ENCODE measurements at places on chromosomes 16 and 17.

DNA sequence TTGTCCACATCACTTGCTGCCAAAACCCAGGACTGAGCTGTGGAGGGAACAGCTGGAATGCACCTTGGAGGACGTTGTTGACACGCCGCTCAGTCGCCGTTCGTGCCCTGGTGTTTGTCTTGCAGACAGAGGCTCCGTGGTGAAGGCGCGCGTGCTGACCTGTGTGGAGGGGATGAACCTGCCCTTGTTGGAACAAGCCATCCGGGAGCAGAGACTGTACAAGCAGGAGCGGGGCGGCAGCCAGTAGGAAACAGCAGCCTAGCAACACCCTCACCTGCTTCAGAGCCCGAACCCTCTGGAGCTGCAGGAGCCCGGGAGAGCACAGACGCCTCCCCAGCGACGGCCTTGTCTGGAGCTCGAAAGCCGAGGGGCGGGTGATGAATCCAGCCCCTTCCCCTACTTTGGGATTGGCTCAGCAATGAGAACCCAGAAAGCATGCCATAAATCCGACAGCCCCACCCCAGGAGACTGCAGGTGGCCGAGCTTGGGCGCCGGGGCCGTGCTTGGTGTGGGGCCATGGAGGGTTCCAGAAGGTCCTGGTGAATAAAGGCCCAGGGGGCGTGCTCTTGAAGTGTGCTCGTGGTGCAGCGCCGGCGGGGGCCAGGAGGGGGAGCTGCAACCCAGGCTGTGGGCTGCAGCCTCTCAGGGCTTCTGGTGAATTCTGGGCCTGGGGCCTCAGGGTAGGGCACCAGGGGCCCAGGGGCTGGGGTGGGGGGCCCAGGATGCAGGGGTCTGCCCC, 470 bp upstream of the CDK3 start:
- H3K27me3 ChIP-seq = no peaks in the 10 kb centered on the region
- H3K36me3 ChIP-seq = peaks cover 6% of the 10 kb centered on the region
- H3K4me3 ChIP-seq = no peak overlapping the region
- no peak overlapping the region for H3K27ac ChIP-seq
- peak; percentile 51 for DNase-seq

GRCh38 chr17:78040440-78041385, 82.2 kb downstream of the TNRC6C start:
- no peak overlapping the region for H3K27ac ChIP-seq
- H3K4me3 ChIP-seq = no peak overlapping the region
- H3K36me3 ChIP-seq = peaks cover 31% of the 10 kb centered on the region

DNA sequence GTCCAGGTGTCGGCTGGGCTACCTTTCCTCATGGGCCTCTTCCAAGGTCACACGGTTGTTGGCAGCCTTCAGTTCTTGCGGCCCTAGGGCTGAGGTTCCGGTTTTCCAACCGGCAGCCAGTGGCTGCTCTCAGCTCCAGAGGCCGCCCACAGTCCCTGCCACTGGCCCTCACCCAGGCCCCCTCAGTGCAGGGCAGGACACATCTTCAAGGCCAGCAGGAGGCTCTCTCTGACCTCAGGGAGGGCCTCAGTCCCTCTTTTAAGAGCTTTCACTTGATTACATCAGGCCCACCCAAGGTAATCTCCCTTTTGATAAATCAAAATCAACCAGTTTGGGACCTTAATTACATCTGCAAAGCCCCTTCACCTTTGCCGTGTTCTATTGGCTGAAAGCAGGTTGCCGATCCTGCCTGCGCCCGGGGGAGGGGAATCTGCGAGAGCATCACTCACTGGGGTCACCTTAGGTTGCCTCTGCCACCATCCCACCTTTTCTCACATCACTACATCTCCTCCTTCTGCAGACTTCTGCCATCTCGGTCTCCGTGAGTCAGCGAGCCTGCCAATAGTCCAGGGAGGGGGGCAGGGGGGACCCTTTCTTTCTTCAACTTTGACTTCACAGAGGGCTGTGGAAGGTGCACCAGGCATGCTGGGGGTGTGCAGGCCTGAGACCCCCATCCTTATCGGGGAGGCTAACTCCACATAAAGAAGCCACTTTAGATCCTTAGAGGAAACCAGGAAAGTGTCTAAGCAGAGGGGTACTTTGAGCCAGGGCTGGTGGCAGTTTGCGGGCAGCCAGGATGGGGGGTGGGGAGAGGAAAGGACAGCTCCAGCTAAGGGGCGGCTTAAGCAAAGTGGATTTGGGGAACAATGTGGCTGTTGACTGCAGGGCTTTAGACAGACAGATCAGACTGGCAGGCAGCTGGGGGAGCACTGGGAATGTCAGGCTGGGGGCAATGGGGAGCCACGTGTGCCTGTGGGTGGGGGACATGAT, 28.8 kb upstream of the NXPH3 start:
- peaks cover 36% of the 10 kb centered on the region for H3K27me3 ChIP-seq
- no peak for DNase-seq
- no peaks in the 10 kb centered on the region for H3K4me1 ChIP-seq
- peaks cover 2% of the 10 kb centered on the region for H3K36me3 ChIP-seq
- no peak overlapping the region for H3K27ac ChIP-seq

GRCh38 chr16:64092271-64092670, 1029.6 kb downstream of the CDH11 start:
- no peak overlapping the region for H3K27ac ChIP-seq
- no peaks in the 10 kb centered on the region for H3K27me3 ChIP-seq

DNA sequence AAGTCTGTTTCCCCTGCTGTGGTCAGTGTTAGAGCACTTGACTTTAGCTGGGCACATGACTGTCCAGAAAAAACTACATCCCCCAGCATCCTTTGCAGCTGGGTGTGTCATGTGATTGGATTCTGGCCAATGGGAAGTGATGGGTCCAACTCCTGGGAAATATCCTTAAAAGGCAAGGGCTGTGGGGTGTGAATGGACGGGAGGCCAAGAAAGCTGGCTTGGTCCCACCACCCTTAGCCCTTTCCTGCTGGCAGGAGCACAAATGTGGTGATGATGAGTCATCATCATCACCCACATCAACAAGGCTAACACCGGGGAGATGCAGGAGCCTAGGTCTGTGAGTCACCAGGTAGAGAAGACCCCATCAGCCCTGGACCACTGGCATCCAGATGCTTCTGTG, 341.7 kb downstream of the C16orf95 start:
- H3K27ac ChIP-seq = no peak overlapping the region
- H3K4me1 ChIP-seq = no peaks in the 10 kb centered on the region
- DNase-seq = no peak
- H3K27me3 ChIP-seq = peaks cover 11% of the 10 kb centered on the region
- H3K4me3 ChIP-seq = no peak overlapping the region

- DNase-seq = no peak
- peaks cover 66% of the 10 kb centered on the region for H3K27me3 ChIP-seq
- H3K36me3 ChIP-seq = peaks cover 5% of the 10 kb centered on the region
- H3K27ac ChIP-seq = no peak overlapping the region
- H3K4me3 ChIP-seq = no peak overlapping the region
Measured at GRCh38 chr17:38451030-38451839, 23.0 kb downstream of the ARHGAP23 start.

DNA sequence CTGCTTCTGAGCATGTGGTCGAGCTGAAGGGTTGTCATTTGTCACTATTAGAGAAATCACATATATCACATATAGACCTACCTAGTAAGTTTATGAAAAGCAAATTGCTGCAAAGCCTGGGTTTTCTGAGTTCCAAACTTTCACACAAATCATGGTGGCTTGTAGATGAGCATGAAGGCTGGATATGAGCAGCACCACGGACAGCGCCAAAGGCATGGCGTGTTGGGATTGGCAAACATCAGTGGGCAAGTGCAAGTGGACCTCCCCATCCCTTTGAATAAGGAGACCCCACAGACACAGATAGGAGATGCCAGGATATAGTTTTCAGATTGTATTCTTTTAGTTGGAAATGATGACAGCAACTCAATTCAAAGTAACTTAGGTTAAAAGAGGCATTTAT, 77.6 kb upstream of the CACNG3 start:
- no peak for DNase-seq
- no peak overlapping the region for H3K27ac ChIP-seq
- peaks cover 16% of the 10 kb centered on the region for H3K4me1 ChIP-seq
- H3K4me3 ChIP-seq = no peak overlapping the region

DNA sequence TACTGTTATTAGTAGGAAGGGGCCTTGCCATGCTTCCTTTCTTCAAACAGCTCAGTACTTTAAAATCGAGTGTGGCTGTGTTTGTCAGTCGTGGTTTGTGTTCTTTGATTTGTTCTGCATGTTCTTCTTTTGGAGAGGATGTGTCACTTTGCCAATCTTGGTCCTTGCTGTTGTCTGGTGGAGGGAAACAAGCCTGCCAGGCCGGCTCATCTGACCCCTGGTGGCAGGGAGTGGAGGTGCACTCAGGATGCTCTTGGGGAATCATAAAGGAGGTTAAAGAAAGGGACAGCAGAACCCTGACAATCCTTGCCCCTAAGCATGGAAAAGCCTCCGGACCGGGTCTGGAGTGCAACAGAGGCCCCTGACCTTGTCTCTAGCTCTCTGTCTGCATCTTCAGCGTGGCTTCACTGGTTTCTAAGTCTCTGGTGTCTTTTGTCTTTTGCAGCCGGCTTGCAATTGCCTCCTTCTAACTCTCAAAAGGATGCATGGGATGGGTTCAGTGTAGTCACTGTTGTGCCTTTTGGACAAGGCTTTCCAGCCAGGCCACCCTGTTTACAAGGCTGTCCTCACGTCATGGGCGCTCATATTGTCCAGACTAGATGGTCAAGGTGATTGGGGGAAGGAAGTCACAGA, 135.8 kb downstream of the WWOX start:
- no peak overlapping the region for H3K4me3 ChIP-seq
- DNase-seq = peak; percentile 40
- H3K36me3 ChIP-seq = peaks cover 1% of the 10 kb centered on the region
- peaks cover 6% of the 10 kb centered on the region for H3K4me1 ChIP-seq
- no peak overlapping the region for H3K27ac ChIP-seq

DNA sequence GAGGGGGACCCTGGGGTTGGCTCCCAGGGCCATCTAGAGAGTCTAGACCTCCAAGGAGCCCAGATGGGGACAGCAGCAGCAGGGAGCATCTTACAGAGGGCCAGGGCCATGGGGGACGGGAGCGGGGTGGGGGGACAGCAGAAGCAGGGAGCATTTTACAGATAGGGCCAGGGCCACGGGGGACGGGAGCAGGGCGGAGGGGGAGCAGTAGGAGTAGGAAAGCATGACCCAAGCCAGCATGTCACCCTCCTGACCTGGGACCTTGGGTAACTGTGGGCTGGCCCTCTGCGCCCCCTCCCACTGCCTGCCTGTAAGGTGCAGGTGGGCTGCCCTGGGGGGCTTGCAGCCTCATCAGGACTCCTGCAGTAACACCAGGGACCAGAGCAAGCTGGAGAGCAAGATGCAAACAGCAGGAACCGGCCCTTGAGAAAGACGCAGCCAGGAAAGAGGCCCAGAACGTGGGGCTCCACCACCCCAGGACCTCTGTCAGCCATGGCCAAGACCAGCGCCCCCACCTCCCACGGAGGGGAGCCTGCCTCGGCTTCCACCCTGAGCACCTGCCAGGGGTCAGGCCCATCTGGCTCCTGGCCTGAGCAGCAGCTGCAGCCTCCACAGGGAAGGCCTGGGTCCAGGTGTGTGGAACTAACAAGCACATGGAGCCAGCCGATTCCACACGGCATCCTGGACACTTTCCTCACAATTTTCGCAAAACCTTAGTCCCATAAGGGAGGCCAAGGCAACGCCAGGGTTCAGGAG, 2.4 kb downstream of the ZNF598 start:
- H3K36me3 ChIP-seq = peaks cover 10% of the 10 kb centered on the region
- H3K4me1 ChIP-seq = peaks cover 48% of the 10 kb centered on the region
- no peaks in the 10 kb centered on the region for H3K27me3 ChIP-seq
- DNase-seq = no peak
- peak overlapping the region; percentile 81 for H3K27ac ChIP-seq

- no peaks in the 10 kb centered on the region for H3K27me3 ChIP-seq
- H3K36me3 ChIP-seq = peaks cover 11% of the 10 kb centered on the region
- peaks cover 40% of the 10 kb centered on the region for H3K4me1 ChIP-seq
- H3K4me3 ChIP-seq = peak within 1 kb of the TSS; percentile 87
- peak within 1 kb of the TSS; percentile 93 for H3K27ac ChIP-seq
Measured at GRCh38 chr16:57802341-57803133, at the start of gene KIFC3. KIFC3 (minus strand) TSS chr16:57802491; CDS start chr16:57798243, 4,248 bp downstream.

DNA sequence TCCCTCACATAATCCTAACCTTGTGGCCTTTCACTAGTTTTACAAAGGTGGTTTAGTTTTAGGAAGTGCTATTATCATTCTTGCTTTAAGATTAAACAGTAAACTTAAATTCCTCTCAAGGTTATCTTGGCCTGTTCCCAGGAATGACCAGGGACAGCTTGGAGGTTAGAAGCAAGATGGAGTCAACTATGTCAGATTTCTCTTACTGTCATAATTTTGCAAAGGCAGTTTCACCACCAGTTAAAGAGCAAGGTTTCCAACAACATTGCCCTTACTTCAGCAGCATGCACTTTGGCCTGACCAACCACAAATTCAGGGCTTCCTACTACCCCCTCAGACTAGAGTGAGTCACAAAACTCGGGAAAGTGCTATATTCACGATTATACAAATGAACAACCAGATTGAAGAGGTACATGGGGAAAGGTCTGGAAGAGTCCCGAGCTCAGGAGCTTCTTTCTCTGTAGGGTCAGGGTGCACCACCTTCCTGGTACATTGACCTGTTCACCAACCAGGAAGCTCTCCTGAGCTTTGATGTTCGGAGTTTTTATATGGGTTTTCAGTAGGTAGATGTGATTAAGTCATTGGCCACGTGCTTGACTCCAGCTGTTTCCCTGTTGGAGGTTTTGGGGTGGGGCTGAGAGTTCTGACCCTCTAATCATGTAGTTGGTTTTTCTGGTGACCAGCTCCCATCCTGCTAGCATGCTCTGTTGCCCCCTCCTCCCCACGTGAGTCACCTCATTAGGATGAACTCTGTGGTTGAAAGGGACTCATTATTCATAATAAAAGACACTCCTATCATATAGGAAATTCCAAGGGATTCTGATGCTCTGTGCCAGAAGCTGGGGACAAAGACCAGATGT, 19.4 kb downstream of the RHOT1 start:
- peaks cover 6% of the 10 kb centered on the region for H3K36me3 ChIP-seq
- H3K27ac ChIP-seq = no peak overlapping the region
- no peak overlapping the region for H3K4me3 ChIP-seq
- no peak for DNase-seq
- H3K4me1 ChIP-seq = peaks cover 6% of the 10 kb centered on the region
- no peaks in the 10 kb centered on the region for H3K27me3 ChIP-seq

- no peak for DNase-seq
- H3K36me3 ChIP-seq = no peaks in the 10 kb centered on the region
- H3K27ac ChIP-seq = no peak overlapping the region
- no peak overlapping the region for H3K4me3 ChIP-seq
- H3K4me1 ChIP-seq = no peaks in the 10 kb centered on the region
- no peaks in the 10 kb centered on the region for H3K27me3 ChIP-seq
Measured at GRCh38 chr16:55107851-55108250, 177.2 kb downstream of the IRX5 start.

DNA sequence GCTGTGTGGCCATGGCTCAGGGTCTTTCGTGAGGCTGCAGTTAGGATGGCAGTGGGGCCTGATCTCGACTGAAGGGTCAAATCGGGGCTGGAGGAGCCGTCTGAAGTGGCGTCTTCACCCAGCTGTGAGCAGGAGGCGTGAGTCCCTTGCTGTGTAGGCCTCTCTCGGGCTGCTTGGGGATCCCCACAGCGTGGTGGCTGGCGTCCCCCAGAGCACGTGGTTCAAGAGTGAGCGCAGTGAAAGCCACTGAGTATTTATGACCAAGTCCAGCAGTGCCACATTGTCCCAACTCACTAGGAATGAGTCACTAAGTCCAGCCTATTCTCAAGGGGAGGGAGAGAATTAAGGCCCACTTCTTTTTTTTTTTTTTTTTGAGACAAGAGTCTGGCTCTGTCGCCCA, 11.7 kb upstream of the TCF25 start:
- peaks cover 43% of the 10 kb centered on the region for H3K4me1 ChIP-seq
- H3K4me3 ChIP-seq = no peak overlapping the region
- no peaks in the 10 kb centered on the region for H3K36me3 ChIP-seq
- DNase-seq = no peak

- no peak overlapping the region for H3K27ac ChIP-seq
- no peaks in the 10 kb centered on the region for H3K4me1 ChIP-seq
- no peaks in the 10 kb centered on the region for H3K36me3 ChIP-seq
- no peaks in the 10 kb centered on the region for H3K27me3 ChIP-seq
- H3K4me3 ChIP-seq = no peak overlapping the region
Measured at GRCh38 chr16:55009581-55009980, 78.9 kb downstream of the IRX5 start.

All from central memory CD8-positive, alpha-beta T cell (primary cell).